CD14-positive monocyte (primary cell): ENCODE measurements at places on chromosomes 13 and 19.

- DNase-seq: peak; percentile 96
Observed at GRCh38 chr19:43780706-43781525, at the start of gene KCNN4. KCNN4 (minus strand) TSS chr19:43780973; CDS start chr19:43780861, 112 bp downstream.

DNA sequence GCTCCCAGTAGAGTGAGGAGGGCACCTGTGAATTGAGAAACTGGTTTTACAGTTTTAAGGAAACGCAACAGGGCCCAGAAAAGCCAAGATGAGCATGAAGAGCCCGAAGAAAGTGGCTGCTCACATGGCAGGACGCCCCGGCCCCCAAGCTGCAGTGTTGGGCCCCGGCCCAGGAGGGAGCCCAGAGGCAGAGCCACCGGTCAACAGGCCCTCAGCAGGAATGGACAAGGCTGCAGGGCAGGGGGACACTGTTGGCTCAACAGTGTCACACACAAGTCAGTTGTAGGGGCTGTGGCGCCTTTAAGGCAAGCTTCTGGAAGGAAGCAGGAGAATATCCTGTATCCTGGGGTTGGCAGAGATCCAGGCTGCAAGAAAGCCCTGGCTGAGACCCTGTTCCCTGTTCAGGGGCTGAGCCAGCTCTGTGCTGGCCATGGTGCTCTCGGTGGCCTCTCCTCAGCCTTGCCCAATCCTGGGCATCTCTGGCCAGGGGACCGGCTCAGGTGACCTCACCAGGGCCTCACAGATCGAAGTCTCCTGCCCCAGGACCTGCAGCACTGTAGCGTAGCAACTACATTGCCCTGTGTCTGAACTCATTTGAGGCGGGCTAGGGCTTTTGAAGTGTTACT, 28.0 kb downstream of the UPF1 start:
- no peak for DNase-seq

GRCh38 chr13:77508959-77509620, 26.4 kb upstream of the SCEL start:
- DNase-seq: no peak

- DNase-seq: no peak
Observed at GRCh38 chr13:102792396-102792795, 6.4 kb downstream of the POGLUT2 start.

GRCh38 chr19:53785196-53785889, 38.8 kb downstream of the NLRP12 start:
- DNase-seq: no peak

GRCh38 chr13:89407357-89407756, 1736.2 kb downstream of the SLITRK5 start:
- no peak for DNase-seq

GRCh38 chr19:29547361-29547960, 21.7 kb downstream of the VSTM2B start:
- DNase-seq: no peak

GRCh38 chr13:32720026-32720425, 133.8 kb downstream of the PDS5B start:
- no peak for DNase-seq

DNA sequence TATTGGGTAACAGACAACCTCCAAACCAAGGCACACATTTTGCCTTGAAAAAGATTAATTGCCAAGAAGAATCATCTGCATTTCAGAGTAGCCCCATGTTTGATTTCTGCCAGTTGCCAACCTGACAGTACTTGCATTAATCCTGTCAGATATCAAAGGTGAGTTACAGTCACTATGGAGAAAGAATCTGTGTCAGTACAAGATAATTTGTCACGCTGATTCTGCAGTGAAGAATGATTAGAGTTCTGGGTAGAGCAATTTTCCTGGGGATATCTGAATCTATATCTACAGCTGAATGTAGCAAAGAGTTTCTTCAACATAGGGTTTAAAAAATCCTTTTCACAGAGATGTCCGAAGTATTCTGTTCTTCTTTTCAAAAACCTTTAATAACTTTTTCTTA, 150.7 kb downstream of the AKAP11 start:
- no peak for DNase-seq

DNA sequence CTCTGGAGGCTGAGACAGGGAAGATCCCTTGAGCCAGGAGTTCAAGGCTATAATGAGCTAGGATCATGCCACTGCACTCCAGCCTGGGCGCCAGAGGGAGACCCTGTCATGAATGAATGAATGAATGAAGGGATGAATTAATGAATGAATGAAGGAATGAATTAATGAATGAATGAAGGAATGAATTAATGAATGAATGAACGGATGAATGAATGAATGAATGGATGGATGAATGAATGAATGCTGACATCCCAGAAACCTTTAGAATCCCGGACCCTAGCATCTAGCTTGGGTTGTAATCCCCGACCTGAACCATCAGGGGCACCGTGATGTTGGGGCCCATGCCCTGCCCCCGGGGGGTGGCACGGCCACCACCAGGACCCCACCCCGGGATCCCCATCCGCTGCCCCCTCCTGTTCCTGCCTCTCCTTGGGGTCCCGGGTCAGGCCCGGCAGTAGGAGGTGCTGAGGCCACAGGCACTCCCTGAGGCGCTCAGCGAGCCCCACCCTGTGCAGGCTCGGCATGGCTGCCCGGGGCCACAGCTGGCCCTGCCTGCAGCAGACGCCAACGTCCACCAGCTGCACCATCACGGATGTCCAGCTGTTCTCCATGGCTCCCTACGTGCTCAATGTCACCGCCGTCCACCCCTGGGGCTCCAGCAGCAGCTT, 3.4 kb downstream of the EBI3 start:
- DNase-seq: no peak

DNA sequence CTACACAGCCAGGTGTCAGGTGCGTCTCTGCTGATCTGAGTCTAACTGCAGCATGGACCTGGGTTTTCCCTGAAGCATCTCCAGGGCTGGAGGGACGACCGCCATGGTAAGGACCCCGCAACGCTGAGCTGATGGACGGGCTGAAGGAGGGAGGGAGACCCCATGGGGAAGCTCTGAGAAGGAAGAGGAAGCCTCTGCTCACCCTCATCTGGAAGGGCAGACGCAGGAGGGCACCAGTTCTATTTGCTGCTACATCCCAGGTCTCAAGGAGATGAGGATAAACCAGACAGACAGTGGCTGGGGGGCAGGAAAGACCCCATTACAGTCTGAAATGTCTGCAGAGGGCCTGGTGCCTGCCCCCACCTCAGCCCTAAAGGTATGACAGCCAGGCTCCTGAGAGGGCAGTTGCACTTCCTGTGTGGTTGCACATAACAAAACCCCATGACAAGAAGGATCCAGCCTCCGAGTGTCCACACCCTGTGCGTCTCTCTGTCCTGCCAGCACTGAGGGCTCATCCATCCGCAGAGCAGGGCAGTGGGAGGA, at the start of gene LILRA2:
TSS of gene LILRA2 (plus strand) at position 461 of the 543 bp plus-strand sequence. CDS start 89 bp downstream, outside the sequence.
- peak; percentile 74 for DNase-seq

GRCh38 chr19:42093926-42094325, 18.0 kb downstream of the ZNF574 start:
- DNase-seq: no peak

GRCh38 chr13:29260684-29261083, 334.8 kb downstream of the SLC7A1 start:
- no peak for DNase-seq

DNA sequence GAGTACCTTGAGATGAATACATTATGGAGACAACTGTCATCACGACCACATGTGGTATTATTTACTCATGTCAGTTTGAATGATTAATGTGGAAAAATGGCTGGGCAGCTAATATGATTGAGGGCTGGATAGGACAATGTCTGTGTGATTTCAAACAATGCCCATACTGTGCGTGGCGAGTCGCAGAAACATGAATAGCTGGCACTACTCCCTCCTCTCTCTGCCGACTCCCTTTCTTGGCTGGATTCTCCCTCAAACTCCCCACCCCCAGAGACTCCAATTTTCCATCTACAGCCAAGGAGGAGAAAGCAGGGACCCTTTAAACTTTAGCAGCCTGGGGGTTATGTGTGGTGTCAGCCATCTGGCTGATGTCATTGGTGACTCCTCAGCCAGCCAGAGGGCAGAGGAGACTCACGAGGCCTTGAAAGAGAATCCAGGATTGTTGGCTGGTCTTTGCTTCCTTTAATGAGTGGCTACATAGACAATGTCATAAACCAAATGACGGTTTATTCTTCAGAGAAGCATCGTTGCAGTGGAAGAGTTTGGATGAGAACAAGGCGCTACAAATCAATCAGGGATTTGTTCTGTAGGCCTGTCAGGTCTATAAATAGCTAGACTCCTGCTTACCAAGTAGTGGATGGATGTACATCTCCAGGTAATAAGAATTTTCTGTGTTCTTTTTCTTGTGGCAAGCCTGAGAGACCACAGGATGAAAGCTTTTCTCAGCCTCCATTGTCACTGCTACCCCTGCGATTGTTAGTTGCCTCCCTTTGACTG, 165.6 kb downstream of the DLEU7 start:
- no peak for DNase-seq

GRCh38 chr19:4516939-4517300, 1.4 kb downstream of the PLIN4 start:
- DNase-seq: no peak

- DNase-seq: no peak
Observed at GRCh38 chr13:96822895-96823294, 171.4 kb downstream of the OXGR1 start.

- DNase-seq: no peak
Observed at GRCh38 chr13:19781526-19781925, 1.2 kb downstream of the PSPC1 start.
